ENCODE measurements at places on chromosomes 4 and X.

GRCh38 chr4:3223346-3223745 lies 25.6 kb upstream of the MSANTD1 start:
- DNase-seq, result no peak

DNA sequence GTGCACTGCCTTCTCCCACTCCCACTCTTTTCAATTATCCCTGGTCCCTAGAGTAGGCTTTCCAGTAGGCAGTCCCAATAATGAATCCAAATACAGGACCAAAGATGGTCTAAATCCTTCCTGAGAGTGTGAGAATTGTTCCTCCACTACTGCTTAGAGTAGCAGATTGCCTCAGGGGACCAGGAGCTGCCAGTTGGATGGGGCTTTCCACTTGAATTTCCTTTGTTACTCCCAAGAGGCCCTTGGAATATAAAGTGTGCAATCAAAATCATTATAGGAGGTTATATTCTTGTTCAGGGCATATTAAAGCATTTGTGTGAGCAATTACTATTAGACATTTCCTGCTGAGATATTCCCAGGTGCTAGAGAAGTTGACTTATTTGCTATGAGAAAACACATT lies 156.6 kb upstream of the TLL1 start:
- no peak for DNase-seq

DNA sequence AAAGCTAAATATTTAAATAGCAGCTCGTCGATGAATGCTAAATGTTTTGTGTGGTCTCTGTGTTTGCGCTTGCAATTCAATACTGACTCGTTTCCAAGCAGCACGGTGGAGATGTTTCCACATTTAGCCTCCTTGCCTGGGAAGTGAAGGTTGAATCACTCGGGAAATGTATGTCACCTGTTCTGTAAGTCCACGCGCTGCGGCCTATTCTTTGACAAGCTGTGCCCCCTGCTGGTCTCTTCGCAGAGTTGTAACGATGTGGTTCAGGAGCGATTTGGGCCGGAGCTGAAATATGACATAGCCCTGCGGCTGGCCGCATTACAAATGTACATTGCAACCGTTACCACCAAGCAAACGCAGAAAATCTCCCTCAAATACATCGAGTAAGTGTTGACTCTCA lies 89.6 kb upstream of the PRPS2 start:
- DNase-seq, result peak; percentile 82

- peak; percentile 67 for DNase-seq
Measured at GRCh38 chr4:102569200-102569599, 68.0 kb downstream of the NFKB1 start.

DNA sequence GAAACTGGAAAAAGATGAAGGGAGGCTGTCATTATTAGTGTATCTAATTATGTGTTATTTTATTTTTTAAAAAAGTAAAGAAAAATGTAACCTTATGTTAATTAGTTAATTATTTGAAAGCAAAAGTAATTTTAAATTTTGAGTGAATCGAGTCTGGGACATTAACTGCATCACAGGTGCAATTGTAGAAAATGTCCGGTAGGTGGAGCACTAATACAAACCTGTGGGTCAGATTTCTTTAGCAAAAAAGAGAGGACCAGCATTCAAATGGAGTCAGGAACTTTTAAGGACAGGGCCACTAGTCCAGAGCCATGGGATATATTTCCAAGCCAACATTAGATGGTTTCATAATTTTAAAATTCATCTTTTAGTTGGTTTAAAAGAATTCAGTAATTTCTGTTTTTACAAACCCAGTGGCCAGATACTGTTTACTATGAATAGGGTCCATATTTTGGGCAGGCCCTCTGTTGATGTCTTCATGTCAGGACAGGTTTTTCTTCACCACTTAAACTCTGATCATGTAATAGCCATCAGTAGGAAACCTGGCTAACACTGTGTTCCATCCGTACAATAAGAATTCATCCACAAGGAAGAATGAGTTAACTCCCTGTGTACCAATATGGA lies 27.2 kb downstream of the BST1 start:
- DNase-seq, result peak; percentile 63

DNA sequence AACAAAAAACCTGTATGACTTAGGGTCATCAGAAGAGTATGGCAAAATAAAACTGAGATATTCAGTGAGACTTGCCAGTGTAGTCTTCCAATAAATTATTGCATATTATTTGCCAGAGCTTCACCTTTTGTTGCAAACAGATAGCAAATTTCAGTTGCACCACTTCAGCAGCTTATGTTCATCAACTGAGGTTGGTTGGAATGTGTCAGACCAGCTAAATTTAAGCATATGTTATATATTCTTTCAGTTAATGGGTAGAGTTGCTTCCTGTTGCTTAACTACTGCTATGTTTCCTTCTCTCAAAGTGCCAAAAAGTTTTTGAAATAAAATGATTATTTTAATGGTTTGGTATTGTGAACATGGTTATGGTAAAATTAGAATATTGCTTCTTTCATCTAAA lies 61.5 kb downstream of the GALNT7 start:
- DNase-seq, result no peak

DNA sequence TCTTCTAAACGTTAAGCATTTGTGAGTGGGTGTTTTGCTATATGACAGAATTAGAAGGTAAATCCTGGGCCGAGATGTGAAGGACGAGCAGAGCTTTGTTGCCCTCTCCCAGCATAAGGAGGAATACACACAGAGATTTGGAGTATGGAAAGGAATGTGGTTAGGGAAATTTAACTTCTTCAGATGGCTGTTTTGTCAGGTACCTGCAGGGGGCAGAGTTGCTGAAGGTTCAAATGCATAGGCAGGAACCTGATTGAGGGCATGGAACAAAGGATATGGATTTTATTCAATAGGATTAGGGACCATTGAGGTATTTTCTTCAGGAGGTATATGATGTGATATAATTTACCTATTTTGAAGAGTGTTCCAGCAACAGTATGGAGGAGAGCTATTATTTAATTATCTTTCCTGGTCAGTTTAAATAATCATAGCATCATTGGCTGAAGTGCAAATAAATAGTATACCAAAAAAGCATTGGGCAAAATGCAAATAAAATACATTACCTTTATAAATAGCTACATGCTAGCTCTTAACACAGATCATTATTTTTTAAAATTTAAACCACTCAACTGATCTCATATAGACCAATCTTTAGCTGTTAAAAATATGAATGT lies 143.6 kb downstream of the SLIT2 start:
- peak; percentile 50 for DNase-seq

DNA sequence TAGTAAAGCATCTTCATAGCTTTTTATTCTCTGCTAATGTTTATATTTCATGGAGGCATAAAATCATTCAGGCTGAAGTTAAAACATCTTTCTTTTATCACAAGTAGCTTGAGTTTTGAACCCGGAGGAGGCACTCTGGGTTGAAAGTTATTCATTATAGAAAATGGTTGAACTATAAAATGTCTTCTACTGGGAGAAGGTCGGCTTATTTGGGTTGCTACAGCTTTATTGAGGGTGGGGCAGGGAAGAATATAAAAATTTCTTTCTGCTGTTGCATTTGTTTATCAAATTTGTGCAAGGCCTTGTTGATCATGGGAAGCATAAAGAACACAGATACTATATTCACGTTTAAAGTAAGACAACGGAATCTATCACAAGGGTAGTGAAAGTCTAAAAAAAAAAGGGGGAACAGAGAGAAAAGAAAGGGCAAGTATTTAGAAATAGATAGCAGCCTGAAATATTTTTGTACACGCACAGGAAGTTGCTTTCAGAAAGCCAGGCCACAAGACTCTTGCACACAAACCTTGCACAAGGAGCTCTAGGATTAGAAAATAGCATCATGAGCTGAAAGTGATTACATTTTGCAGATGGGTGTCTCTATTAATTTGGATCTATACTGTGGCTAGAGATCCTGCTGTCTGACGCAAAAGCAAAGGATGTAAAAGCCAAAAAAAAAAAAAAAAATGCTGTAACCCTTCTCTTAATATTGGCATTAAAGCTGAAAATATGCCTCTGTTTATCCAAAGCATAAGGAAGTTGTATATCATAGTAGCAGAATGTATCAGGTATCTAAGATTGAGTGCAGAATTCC lies 37.2 kb upstream of the FAM9C start:
- DNase-seq, result peak; percentile 62

All from fibroblast of pulmonary artery (primary cell).